ENCODE measurements at places on chromosomes 5 and 9. TPM values are rescaled to one million over a fixed set of nuclear protein-coding genes. Genes with fewer than 3 reads are reported as not detected.

GRCh38 chr9:93601063-93601462 is 24.7 kb downstream of the PHF2 start:
- DNase-seq: no peak
- no peak overlapping the region for H3K4me3 ChIP-seq
- no peaks in the 10 kb centered on the region for H3K36me3 ChIP-seq
- no peaks in the 10 kb centered on the region for H3K27me3 ChIP-seq

GRCh38 chr5:6568889-6569288 is 64.0 kb downstream of the NSUN2 start:
- no peaks in the 10 kb centered on the region for H3K27me3 ChIP-seq
- H3K4me3 ChIP-seq: no peak overlapping the region
- no peaks in the 10 kb centered on the region for H3K4me1 ChIP-seq
- no peaks in the 10 kb centered on the region for H3K36me3 ChIP-seq
- H3K27ac ChIP-seq: no peak overlapping the region
- no peak for DNase-seq

DNA sequence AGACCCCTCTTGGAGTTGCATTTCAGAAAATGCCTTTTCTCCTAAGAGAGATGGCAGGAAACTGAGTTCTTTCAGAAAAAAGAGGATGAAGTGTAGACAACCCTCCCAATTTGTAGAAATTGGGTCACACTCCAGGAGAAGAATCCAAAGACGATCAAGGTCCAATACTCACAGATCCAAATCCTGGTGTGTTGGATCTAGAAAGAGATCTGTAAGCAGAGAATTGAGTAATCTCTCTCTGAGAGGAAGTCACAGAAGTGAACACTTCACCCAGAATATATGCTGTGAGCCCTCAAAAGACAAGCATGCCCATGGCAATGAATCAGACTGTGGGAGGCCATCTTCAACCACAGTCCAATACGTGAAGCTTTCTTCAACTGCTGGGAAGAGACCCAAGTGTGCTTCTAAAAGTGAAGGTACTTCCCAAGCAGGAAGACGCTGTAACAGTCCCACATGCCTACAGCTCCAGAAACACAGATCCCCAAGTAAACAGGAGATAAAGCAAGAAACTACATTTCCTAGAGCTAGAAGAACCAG is 182.7 kb downstream of the SMC2 start:
- no peaks in the 10 kb centered on the region for H3K36me3 ChIP-seq
- no peak overlapping the region for H3K27ac ChIP-seq
- H3K4me1 ChIP-seq: no peaks in the 10 kb centered on the region

- no peaks in the 10 kb centered on the region for H3K27me3 ChIP-seq
- no peak for DNase-seq
- peaks cover 9% of the 10 kb centered on the region for H3K36me3 ChIP-seq
- peak overlapping the region; percentile 97 for H3K4me3 ChIP-seq
Observed at GRCh38 chr5:154858972-154859871, 795 bp downstream of the CNOT8 start.

Gene SVEP1
- 0.12 TPM for total RNA-seq

Gene N4BP3
- total RNA-seq: 2.5 TPM

Gene ITGA1
- total RNA-seq: 0.37 TPM

GRCh38 chr5:17317473-17317872 is 100.0 kb downstream of the BASP1 start:
- H3K27me3 ChIP-seq: no peaks in the 10 kb centered on the region
- no peak overlapping the region for H3K4me3 ChIP-seq
- no peaks in the 10 kb centered on the region for H3K36me3 ChIP-seq
- DNase-seq: no peak
- no peak overlapping the region for H3K27ac ChIP-seq

Gene CCL27
- total RNA-seq: not detected

DNA sequence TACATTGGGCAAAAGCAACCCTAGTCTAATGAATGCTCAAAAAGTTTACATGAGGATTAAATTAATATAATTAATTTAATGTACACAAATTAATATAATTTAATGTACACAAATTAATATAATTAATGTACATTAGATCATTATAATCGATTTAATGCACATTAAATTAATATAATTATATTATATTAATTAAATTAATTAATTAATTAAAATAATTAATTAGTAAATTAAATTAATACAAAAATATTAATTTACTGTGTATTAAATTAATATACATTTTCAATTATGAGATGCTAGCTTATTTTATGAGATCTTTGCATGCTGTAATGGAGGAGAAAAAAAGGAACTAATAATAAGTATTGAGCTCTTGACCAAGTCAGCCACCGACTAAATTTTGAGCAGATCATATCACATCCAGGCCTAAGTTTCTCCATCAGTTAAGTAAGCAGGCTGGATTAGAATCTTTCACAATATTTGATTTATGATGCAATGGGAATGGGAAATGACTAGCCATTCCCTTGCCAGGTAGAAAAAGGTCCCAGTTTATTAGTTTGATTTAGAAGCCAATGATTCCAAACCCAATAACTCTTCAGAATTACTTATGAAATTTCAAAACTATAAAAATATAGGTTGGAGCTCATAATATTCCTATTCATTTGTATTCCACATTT is 533.4 kb upstream of the GRIA1 start:
- H3K4me1 ChIP-seq: no peaks in the 10 kb centered on the region
- H3K27ac ChIP-seq: no peak overlapping the region
- H3K4me3 ChIP-seq: no peak overlapping the region
- no peaks in the 10 kb centered on the region for H3K36me3 ChIP-seq
- DNase-seq: no peak
- no peaks in the 10 kb centered on the region for H3K27me3 ChIP-seq

Gene IFNA6
- total RNA-seq: not detected

GRCh38 chr5:132322266-132322665 is 28.1 kb downstream of the SLC22A4 start:
- DNase-seq: no peak
- no peaks in the 10 kb centered on the region for H3K27me3 ChIP-seq
- H3K4me1 ChIP-seq: no peaks in the 10 kb centered on the region
- H3K27ac ChIP-seq: no peak overlapping the region

- H3K4me3 ChIP-seq: no peak overlapping the region
- no peaks in the 10 kb centered on the region for H3K4me1 ChIP-seq
- no peaks in the 10 kb centered on the region for H3K27me3 ChIP-seq
- no peak overlapping the region for H3K27ac ChIP-seq
- DNase-seq: no peak
Observed at GRCh38 chr5:129653057-129653375, 94.9 kb upstream of the MINAR2 start.

DNA sequence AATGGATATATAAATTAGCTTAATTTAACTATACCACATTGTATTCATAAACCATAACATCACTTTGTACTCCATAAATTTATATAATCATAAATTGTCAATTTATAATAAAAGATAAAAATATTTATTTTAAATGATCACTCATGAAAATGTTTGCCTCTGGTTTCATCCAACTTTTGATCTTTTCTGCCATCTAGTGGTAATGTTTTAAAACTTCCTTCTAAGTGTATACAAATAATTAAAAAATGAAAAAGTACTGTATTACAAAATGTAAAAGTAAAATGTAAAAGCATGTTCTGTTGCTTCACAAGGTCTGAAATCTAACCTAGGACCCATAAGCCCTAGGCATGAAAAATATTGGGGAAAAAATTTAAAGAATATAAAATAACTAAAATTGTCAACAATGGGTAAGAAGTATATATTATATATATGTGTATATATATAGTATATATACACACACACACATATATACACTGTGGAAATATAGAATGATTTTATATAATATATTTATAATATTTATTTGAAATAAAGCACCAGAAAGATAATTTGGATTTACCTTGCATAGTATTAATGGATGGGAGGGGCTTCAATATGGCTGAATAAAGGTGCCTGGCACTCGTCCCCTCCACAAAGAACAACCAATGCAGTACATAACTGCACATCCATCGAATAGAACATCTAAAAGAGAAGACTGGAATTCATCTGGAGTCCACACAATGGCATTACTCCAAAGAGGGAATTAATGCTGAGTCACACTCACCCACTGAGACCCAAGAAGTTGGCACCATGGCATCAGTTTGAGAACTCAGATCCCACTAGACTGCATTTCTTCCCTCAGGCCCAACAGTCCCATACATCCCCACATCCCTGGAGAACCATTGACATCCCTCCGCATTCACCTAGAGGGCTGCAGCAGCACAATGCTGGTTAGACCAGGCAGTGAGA is 32.5 kb downstream of the ANXA1 start:
- H3K27ac ChIP-seq: no peak overlapping the region
- H3K36me3 ChIP-seq: no peaks in the 10 kb centered on the region
- DNase-seq: no peak

GRCh38 chr5:74206579-74207550 is 433.7 kb downstream of the ENC1 start:
- no peak overlapping the region for H3K27ac ChIP-seq
- DNase-seq: no peak
- peaks cover 2% of the 10 kb centered on the region for H3K27me3 ChIP-seq

Gene ZNF622
- total RNA-seq: 42.0 TPM
